Femur (tissue), 1 donor: ENCODE measurements at places on chromosomes 13 and 19.

- DNase-seq = no peak
These were observed 15.0 kb upstream of the EPSTI1 start for GRCh38 chr13:43006893-43007631.

- DNase-seq = peak; percentile 27
These were observed 3.7 kb upstream of the C2CD4C start for GRCh38 chr19:412356-413355.

GRCh38 chr13:46172531-46172991, 9.4 kb downstream of the LCP1 start:
- no peak for DNase-seq

- DNase-seq = no peak
These were observed 356.1 kb upstream of the SLITRK1 start for GRCh38 chr13:84238381-84238780.

DNA sequence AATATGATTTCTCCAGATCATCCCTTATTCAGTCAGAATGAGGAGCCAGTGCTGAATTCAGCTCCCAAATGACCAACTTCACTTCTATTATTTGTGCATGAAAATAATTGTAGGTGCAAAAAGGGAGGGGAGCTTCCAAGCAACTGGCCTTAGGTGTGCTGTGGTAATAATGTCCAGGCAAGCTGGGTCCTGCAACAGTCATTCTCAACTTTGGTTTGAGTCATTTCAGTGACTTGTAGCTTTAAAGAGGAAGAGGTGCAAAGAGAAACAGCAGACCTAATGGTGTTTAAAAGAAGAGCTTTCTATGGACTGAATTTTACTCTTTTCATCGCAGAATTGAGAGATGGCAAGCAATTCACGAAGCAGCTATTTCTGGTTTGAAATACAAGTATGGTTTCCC, 29.2 kb upstream of the FGF9 start:
- no peak for DNase-seq

DNA sequence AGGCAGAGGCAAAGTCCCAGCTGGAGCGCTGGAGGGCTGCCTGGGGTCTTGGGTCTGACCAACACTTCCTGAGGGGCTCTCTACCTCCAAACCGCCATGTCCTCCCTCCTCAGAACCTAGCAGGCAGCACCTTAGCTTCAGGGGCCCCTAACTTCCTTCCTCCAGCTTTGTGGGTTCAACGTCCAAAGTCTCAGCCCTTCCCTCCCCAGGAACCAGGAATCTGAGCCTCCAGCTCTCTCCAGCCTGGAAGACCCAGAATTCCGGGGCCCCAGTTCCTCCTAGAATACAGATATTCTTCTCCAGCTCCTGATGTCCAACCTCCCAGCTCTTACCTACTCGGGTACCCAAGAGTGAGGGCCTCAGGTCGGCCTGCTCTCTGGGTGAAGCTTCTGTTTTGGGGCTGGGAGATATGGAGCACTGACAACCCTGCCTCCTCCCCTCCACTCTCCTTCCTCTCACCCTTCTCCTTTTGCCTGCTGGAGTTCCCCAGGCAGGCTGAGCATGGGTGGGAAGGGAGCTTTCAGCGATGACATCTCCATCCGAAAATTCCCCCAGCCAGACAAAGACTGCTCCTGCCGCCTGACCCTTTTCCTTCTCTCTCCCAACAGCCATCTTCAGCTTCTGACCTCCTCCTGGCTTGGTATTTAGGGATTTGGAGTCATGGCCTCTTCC, 3.5 kb downstream of the TMEM150B start:
- DNase-seq = no peak

GRCh38 chr13:104522235-104523072, 1456.2 kb upstream of the SLC10A2 start:
- DNase-seq = no peak

GRCh38 chr19:31339411-31339810, 9.8 kb downstream of the TSHZ3 start:
- DNase-seq = no peak

- DNase-seq = no peak
These were observed 1.5 kb downstream of the SCAF1 start for GRCh38 chr19:49643466-49643865.

DNA sequence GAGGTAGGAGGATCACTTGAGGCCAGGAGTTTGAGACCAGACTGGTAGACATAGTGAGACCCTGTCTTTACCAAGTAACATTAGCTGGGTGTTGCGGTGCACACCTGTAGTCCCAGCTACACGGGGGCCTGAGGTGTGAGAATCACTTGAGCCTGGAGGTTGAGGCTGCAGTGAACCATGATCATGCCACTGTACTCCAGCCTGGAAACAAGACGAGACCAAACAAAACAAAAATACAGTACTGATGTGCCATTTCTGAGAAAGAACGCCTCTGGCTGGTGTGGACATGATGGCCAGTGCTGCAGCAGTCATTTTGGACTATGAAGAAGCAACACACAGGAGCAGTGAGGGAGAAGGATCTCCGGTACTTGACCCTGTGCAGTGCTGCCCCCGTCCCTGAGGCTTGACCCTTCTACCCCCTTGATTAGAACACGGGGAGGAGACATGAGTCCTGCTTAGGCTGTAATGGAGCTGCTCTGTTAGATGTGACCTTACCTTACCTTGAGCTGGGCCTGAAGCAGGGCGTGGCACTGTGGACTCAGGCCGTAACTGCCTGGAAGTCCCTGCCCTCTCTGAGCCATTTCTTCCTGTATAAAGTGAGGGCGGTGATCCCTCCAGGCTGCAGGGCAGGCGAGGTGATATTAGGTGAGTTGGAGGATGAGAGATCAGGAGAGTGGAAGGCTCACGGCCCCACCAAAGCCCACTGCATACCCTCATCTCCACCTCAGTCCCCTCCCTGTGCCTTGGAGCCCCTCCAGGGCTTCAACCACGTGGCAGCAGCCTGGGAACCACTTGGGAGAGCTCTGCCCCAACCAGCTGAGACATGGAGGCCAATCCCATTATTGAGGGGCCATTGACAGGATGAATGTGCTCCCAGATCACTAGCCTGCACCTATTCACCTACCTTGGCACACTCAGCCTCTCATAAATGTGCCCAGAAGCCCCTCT, 5.9 kb downstream of the RPL18A start:
- no peak for DNase-seq

GRCh38 chr13:100363285-100363711, 225.3 kb downstream of the GGACT start:
- no peak for DNase-seq

DNA sequence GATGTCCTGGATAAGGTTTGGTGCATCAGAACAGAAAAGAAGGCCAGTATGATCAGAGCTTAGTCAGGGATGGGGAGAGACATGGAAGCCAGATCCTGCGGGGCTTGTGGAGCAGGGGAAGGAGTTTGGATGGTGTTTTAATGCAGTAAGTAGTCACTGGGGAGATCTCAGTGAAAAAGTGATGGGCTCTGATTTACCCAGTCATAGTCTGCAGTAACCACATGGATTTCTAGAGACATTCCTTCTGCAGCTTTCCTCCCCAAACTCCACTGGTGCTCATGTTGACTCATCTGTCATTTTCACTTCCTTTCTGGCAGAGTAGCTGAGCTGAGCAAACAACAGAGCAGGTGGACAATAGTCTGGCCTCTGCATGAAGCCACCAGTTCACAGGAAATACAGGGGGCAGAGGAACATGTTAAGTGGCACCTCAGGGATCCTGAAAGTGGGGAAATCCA, 144.1 kb downstream of the DPF1 start:
- DNase-seq = no peak

DNA sequence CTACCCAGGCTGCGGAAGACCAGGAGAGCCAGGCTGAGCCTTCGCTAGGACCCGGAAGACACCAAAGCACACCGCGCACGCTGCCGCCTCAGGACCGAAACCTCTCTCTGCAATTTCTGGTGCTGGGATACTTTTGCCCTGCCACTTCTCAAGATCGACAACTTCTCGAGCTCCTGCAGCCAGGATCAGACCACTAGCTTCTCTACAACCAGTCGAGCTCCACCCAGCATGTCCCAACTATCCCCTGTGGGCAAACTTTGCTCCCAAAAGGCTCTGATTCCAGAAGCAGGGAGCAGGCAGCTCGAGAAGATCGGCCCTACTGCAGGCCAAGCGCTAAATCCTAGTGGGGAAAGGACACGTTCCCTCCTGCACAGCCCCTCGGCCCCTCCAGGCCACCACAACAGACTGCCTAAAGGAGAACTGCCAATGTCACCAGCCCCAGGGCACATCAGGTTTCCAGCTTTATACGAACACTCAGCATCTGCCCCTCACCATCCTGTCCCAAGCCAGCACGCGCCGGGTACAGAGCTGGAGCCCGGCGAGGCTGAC, 979 bp downstream of the AKAP8 start:
- peak; percentile 56 for DNase-seq

GRCh38 chr19:12782174-12782423, 6.7 kb upstream of the HOOK2 start:
- DNase-seq = no peak

DNA sequence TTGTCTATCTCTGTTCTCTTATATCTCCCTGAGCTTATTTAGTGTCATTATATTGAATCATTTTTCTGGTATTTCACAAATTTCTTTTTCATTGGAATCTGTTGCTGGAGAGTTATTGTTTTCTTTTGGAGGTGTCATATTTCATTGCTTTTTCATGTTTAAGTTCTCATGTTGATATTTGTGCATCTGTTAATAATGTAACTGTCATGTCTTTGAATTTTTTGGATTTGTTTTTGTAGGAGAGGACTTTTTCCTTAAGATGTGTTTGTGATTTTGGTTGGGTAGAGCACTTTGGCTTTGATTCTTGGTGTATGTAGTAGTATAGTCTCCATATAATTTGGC, 64.0 kb downstream of the DNAJC3 start:
- DNase-seq = no peak

DNA sequence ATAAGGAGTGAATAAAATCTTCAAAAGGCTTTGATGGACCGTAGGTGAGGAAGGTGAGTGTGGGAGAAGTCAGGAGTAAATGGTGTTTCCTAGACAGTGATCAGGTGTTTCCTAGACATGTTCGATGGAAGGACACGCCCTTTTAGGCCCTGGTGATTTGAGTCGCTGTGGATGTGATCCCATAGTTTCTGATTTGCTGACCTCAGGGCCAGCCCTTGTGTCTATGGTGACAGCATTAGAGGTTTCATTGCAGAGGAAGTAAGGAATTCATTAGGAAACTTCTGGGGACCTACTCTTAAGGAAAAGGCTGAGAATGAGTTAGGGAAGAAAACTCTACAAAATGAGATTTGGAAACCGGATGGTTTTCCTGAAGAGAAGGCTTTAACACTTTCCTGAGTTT, 31.5 kb upstream of the RNF113B start:
- no peak for DNase-seq

DNA sequence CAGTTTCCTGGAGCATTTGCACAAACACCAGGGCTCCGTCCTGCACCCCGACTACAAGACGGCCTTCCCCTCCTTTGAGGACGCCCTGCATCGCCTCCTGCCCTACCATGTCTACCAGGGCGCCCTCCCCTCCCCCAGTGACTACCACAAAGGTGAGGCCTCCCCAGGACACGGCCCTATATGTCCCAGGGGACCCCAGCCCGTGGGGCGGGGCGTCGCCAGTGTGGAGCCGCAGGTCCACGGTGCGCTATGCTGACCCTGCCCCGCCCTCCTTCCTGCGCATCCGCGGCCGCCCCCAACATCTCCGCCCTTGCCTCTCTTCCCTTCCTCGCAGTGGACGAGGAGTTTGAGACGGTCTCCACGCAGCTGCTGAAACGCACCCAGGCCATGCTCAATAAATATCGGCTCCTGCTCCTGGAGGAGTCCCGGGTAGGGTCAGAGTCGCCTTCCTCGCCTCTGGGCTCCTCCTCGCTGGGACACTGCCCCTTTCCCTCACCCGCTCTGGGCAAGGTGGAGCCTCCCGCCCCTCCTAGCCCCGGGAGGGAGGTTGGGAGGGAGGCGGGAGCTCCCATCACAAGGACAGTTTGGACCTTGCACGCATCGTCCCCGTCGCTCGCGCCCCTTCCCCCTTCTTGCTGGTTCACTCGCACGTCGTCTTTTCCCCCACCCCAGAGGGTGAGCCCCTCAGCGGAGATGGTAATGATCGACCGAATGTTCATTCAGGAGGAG, 14.4 kb upstream of the EHD2 start:
- no peak for DNase-seq

DNA sequence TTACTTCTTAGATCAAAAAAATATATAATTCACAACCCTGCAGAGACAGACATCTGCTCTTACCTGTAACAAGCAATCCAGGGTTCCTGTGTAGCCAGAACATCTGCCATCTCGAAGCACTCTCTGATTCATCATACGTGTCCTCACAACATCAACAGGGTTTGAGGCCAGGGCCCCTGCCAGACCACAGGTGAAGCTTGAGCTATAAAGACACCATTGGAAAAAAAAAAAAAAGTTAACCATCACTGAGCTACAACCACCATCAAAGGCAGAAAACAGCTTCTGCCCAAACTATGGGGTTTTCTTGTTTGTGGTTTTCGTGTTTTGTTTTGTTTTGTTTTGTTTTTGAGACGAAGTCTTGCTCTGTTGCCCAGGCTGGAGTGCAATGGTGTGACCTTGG, 19.3 kb downstream of the SLC25A30 start:
- no peak for DNase-seq

DNA sequence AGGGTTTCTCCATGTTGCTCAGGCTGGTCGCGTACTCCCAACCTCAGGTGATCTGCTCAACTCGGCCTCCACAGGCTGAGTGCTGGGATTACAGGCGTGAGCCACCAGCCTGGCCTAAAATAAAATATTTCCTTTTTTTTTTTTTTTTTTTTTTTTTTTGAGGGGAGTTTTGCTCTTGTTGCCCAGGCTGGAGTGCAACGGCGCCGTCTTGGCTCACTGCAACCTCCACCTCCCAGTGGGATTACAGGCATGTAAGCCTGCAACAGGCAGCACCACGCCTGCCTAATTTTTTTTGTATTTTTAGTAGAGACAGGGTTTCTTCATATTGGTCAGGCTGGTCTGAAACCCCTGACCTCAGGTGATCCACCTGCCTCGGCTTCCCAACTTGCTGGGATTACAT, 4.9 kb downstream of the ZNF506 start:
- DNase-seq = no peak

DNA sequence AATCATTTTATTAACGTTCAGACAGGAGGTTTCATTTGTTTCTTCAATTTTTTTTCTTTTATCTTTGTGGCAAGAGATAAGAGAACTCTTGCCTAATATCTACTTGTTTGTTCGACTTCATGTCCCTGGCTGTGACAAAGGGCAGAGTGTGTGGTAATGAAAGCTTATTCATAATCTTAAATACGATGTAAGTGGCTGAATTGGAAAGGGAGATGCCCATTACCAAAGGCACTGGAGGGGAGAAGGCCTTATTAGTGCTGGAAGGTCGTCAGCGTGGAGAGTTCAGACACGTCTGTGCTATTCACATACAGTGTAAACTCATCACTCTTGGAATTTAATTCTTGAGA, 54.0 kb downstream of the RFC3 start:
- no peak for DNase-seq

DNA sequence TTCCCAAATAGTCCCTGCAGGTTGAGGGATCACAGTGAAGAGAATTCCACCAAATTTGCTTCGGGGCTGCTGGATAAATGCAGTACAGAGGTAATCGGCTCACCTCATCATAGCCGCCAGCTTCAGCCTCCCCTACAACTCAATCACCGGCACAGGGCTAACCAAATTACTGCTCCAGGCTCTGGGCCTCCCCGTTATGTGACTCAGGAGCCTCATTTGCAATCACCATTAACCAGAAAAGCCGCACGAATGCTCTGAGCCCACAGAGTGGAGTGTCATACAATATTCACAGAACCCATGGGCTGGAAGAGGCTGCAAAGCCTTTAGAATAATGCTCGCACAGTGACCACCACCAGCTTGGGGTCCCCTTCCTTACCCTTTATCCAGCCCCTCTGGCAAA, 4.9 kb downstream of the SIAH3 start:
- DNase-seq = no peak

- no peak for DNase-seq
These were observed 31.9 kb upstream of the LILRA2 start for GRCh38 chr19:54541712-54542111.

- DNase-seq = no peak
These were observed 259.9 kb downstream of the FOXO1 start for GRCh38 chr13:40406405-40407120.
